ENCODE measurements at places on chromosomes 5 and 9. TPM values are rescaled to one million over a fixed set of nuclear protein-coding genes. Genes with fewer than 3 reads are reported as not detected.

GRCh38 chr5:73994963-73995362 lies 369.0 kb downstream of the ARHGEF28 start:
- DNase-seq: peak; percentile 44

DNA sequence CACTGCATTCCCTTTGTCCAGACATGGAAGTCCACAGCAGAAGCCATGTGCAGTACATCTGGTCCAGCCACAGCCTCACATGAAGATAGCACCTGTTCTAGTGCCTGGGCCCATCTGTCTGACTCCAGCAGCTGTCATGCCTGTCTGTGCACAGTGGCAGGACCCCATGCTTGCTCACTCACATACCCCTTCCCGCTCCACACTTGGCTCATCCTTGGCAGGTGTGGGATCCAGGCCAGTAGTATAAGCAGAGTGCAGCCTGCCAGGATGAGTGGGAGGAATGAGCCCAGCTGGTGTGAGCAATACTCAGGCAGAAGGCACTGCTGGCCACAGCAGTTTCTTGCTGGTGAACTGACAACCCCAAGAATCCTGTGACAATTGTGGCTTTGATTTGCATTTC lies 168.0 kb downstream of the PRDM9 start:
- DNase-seq: no peak

GRCh38 chr9:77938163-77938562 lies 93.4 kb downstream of the GNAQ start:
- no peak for DNase-seq

GRCh38 chr5:129904667-129905472 lies 605 bp downstream of the CHSY3 start:
- peak; percentile 47 for DNase-seq

DNA sequence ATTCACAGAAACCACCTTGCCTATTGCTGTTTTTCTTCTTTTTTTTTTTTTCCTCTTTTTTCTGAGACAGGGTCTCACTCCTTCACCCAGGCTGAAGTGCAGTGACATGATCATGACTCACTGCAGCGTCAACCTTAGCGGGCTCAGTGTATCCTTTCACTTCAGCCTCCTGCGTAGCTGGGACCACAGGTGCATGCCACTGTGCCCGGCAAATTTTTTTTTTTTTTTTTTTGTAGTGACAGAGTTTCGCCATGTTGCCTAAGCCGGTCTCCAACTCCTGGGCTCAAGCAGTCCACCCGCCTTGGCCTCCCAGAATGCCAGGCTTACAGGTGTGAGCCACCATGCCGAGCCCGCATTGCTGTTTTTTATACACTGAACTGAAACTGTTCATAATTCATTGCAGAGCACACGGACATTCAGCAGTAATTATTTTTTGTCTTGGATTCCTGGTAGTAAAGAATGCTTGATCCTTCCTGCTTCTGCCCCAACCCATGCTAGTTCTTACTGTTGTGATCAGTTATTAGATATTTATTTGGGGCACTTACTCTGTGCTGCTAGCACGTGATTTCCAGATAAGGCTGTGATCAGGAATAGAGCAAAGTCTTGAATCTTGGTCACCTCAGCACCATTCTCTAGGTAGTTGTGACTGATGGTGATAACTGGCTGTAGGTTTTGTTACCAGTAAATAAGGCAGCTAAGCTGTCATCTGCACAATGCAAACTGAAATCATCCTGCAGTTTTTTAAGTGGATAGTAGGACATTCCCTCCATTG lies 14.0 kb downstream of the MAP3K1 start:
- peak; percentile 68 for DNase-seq

DNA sequence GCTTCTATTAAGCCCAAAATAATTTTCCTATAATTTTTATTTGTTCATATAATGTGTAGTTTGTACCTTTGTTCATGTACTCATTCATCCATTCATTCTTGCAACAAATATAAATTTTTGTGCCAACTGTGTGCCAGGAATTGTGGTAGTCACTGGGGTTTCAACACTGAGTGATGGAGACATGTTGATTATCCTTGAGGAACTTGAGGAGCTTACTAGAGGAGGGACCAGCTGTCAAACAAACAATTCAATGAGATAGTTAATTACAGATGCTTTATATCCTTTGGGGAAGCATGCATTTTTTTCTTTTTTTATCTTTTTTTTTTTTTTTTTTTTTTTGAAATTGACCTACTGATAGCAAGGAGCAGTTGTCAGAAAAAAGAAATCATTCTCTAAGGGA lies 324.8 kb downstream of the GABRG2 start:
- DNase-seq: no peak

- no peak for DNase-seq
Observed at GRCh38 chr9:91496351-91496750, 72.7 kb upstream of the NFIL3 start.

- DNase-seq: peak; percentile 14
Observed at GRCh38 chr5:13251623-13252376, 692.7 kb downstream of the DNAH5 start.

PRR7 gene
- 15.0 TPM for total RNA-seq

HTR4 gene
- total RNA-seq: not detected

Measured in MCF 10A (cell line).